ENCODE measurements at places on chromosomes 5 and 9.
A peak's percentile ranks its signal among the peaks of the same experiment; 100 is the strongest.

GRCh38 chr5:143771189-143771588 lies 40.8 kb upstream of the HMHB1 start:
- DNase-seq = no peak

DNA sequence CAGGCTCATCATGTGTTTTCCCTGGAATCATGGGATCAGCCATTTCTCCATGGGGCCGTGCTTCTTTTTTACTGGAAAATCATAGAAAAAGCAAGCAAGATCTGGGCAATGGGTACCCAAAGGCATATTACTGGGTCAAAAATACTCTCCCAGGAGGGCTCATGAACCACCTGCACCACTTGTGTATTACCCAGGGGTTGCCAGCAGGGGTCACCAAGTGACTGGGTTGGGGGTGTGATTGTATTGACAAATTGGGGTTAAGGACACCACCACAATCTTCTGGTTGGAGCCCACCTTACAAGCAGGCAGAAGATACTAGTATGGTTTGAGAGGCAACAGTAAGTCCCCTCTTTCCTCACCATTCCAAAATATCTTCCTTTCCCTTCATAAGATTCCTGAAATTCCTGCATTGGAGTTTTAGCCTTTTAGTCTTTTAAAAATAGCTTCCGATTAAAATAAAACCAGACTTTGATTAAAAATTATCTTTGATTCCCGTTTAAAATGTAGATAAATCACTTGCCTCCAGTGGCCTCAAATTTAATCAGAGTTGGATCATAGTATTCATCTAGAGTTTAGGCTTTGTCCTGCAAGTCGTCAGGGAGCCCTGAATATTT lies 603.3 kb downstream of the KIF4B start:
- DNase-seq = peak; percentile 2

- DNase-seq = no peak
Observed at GRCh38 chr9:4588721-4589120, 73.4 kb upstream of the PLPP6 start.

DNA sequence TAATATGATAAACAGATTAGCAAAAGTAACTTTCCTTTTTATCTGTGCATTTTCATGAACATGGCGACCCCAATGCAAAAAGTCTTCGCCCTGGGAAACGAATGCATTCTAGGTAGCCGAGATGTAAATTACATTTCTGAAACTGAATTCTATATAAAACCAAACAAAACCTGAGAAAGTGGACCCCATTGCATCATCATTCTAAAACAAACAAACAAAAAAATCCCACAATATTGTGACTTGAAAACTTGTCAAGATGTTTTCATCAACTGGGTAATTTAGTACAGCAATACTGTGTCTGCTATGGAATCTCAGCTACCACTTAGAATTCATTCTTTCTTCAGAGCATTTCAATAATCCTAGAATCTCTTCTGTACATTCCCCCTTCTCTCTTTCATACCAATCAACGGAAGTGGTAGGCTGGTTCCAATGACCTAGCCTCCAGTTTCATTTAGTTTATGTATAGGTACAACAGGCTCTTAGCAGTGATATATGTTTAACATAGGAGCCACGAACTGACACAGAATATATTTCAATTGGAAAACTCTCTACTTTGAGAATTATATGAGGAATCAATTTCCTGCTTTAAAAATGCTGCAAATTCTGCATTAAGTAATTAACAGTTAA lies 85.6 kb downstream of the FBXW11 start:
- DNase-seq = no peak

DNA sequence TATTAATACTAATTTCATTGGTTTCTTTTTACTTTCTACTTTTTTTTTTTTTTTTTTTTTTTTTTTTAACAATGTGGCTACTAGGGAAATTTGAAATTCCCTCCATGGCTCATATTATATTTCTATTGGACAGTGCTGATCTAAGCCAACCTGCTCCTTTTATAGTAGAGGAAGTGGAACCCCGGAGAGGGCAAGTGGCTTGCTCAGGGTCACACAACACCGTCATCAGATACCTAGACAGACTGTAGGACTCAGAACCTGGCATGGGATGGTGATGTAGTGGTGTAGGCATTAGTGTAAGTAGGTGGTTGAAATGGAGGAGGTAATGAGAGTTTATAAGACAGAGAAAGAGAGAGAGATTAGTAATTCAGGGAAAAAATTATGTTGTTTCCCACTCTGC lies 10.8 kb downstream of the ZNF618 start:
- DNase-seq = no peak

Data from anterior cingulate cortex (tissue), 58 donors.